Fibroblast of mammary gland (primary cell): ENCODE measurements at places on chromosomes 13 and 19.
A peak's percentile ranks its signal among the peaks of the same experiment; 100 is the strongest.

DNA sequence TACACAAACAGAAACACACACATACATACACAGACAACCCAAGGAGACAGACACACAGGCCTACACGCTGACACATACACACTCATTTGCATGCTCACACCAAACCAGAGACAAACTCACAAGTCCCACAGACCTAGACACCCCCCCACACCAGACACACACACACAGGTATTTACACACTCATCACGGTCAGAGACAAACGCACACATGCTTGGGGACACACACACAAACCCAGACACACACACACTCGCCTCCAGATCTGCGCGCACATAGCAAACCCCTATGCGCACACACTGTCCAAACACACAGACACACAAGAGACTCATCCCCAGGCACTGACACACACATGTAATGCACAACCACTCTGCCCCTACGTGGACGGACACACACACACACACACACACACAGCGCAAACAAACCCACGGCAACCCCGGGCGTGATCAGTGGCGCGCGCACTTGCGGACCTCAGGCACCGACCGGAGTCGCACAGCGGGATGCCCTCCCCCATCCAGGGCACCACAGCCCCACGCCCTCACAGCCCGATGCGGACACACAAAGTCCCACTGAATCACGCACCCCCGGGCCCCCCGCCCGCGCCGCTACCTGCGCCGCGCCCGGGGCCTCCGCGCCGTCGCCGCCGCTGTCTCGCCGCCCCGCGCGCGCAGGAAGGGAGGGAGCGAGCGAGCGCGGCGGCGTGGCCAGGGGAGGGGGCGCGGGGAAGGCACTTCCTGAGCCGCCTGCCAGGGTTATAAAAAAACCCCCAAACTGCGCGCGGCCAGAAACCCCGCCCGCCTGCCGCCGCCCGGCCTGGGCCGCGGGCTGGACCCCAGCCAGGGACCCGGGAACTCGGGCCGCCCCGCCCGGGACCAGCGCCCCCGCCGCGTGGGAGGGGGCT is at the start of gene ADAMTS10:
Gene ADAMTS10, minus strand, starts transcription at position 675 of the 895 bp plus-strand sequence. CDS start 5,005 bp downstream, outside the sequence.
- peak; percentile 33 for DNase-seq

DNA sequence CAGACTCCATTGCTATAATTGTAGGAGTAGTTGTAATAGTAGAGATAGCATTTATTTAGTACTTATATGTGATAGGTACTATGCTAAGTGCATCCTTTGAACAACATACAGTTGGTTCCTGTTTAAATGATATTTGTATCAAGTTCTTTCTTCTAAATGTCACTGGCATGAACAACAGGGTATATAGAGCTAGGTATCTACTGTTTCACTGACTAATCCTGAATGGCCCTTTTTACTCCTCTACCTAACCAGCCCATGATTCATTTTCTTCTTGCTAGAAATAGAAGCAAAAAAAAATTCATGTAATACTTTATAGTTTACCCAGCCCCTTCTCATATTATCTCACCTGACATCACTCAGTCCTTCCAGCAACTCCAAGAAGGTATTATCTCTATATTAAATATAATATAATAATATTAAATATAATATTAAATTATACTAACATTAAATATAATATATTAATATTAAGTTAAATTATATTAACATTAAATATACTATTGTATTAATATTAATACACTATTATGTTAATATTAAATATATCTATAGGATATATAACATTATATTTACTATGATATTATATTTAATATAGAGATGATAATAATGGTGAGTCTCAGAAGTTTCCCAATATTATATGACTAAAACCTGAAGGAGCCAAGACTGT is 74.2 kb downstream of the FRY start:
- no peak for DNase-seq

GRCh38 chr19:8196271-8196927 is 12.8 kb upstream of the CERS4 start:
- no peak for DNase-seq

DNA sequence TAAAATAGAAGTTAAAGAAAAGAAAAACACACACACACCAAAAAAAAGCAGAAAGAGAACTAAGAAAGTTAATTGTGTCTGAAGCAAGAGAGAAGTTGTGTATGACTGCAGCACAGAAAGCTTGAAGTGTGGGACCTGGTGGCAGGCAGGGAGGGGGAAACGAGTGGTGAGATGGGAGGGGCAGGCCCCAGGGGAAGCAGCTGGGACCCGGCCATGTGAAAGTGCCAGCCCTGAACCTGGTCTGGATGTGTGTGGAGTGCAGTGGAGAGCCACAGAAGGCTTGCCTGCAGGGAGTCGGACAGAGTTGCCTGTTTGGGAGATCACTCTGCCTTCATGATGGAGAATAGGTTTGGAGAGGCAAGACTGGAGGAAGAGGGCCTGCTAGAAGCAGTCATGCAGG is 199.0 kb downstream of the GGACT start:
- no peak for DNase-seq

- no peak for DNase-seq
Measured at GRCh38 chr13:111327730-111328573, 7.5 kb downstream of the TEX29 start.

- no peak for DNase-seq
Measured at GRCh38 chr13:111909971-111910671, 156.8 kb upstream of the SOX1 start.

- peak; percentile 1 for DNase-seq
Measured at GRCh38 chr19:31085125-31085524, 264.1 kb downstream of the TSHZ3 start.

GRCh38 chr13:32067149-32067961 is 35.8 kb downstream of the FRY start:
- no peak for DNase-seq

GRCh38 chr13:70189981-70190380 is 81.7 kb upstream of the KLHL1 start:
- DNase-seq: no peak

GRCh38 chr13:101869553-101869952 is 417.1 kb downstream of the ITGBL1 start:
- peak; percentile 6 for DNase-seq

GRCh38 chr19:6713773-6714692 is 6.4 kb downstream of the C3 start:
- DNase-seq: no peak

DNA sequence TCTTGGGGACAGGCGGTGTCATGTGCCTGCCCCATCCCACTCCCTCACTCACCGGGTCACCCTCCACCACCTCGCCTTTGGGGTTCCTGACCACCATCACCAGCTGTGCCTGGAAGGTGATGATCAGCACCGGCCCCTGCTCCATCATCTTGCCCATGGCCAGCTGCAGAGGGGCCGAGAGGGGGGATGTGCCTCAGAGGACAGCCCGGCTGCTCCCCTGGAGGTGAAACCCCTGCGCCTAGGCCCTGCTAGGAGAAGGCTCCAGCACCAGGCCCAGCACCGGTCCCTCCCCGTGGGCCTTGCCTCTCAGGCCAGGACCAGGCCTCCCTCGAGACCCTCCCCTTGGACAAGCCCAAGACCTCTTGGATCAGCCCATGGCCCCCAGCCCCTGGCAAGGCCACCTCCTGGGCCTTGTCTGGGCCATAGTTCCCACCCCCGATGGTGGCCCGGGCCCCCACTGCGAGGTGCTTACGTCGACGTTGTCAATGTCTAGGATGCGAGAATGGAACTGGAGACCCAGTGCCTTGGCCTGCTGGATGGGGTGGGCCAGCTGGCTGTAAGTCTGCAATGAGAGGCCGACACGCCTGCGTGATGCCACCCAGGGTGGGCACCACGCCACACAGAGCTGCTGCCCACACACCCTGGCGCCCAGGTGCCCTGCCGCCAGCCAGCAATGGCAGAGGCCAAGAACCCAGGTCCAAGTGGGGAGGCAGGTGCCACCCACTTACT is 1.8 kb upstream of the CTXN1 start:
- no peak for DNase-seq

GRCh38 chr19:17234911-17235299 is 8.9 kb downstream of the OCEL1 start:
- peak; percentile 48 for DNase-seq

GRCh38 chr13:83190020-83190419 is 692.3 kb downstream of the SLITRK1 start:
- no peak for DNase-seq

GRCh38 chr13:24675806-24676570 is 4.2 kb upstream of the ATP12A start:
- no peak for DNase-seq

GRCh38 chr13:66405908-66406802 is 824.0 kb downstream of the PCDH9 start:
- DNase-seq: peak; percentile 70

DNA sequence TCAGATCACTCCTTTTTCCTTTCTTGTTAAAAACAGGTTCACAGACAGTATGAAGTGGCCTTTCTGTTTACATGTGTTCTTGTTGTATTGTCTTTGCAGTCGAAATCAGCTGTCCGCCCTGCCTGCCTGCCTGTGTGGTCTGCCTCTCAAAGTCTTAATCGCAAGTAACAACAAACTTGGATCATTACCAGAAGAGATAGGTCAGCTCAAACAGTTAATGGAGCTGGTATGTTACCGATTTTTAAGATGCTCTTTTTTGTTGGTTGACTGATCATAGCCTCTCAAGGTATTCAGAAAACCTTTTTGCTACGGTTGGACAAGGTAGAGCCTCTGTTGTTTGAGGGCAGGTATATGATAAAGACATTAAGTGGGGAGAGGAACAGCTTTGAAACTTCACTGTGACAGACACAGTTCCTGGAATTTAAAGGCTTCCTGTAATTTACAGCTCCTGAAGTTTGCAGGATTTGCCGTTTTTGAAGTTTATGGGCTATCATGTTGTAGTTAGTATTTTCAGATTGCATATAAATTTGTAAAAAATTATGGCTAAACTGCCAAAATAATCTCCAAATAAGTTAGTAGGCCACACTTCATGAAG is 116.1 kb downstream of the LRCH1 start:
- DNase-seq: no peak

- peak; percentile 94 for DNase-seq
Measured at GRCh38 chr13:30159446-30159839, 147.9 kb downstream of the KATNAL1 start.

DNA sequence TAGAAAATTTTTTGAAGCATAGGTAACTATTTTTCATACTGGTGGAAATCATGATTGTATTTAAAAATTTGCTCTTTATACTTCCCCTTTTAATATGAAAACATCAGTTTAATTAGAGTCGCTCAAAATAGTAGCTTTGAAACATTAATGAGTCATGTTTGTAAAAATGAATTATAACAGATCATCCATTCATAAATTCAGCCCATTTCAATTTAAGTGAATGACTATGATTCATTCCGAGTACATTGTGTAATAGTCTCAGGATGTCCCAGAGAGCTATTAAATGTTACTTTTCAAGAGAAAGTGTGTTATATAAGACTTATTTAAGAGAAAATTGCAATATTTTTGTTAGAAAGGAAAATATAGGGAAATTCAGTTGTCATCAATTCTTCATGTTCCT is 111.0 kb downstream of the FNDC3A start:
- peak; percentile 83 for DNase-seq

- DNase-seq: no peak
Measured at GRCh38 chr19:55482156-55482961, 2.6 kb upstream of the NAT14 start.

DNA sequence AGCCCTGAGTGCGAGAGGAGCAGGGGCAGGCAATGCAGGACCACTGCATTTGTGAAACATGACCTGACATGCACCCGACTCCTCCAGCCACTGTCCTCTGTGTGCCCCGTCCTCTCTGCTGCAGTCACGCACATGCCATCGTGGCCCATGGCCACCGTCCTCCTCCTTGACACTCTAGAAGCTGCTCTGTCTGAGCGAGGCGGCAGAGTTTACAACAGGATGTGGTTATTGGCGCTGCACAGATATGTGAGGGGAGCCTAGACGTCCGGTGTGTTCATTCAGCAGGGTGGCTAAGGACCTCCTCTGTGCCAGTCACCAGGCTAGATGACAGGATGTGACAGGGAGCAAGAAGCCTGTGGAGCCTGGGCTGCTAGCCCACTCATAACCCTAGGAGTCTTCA is 277.8 kb downstream of the FOXO1 start:
- DNase-seq: no peak

- no peak for DNase-seq
Measured at GRCh38 chr19:15885919-15886318, 12.0 kb downstream of the CYP4F2 start.

- DNase-seq: peak; percentile 76
Measured at GRCh38 chr13:42405665-42406390, 133.9 kb downstream of the AKAP11 start.

GRCh38 chr19:33293255-33294057 is 8.9 kb downstream of the CEBPA start:
- DNase-seq: peak; percentile 85

GRCh38 chr13:19860884-19861655 is 2.4 kb downstream of the ZMYM5 start:
- DNase-seq: peak; percentile 66

- DNase-seq: no peak
Measured at GRCh38 chr13:39016087-39016486, 21.8 kb downstream of the PROSER1 start.

GRCh38 chr13:60629158-60629557 is 232.1 kb downstream of the TDRD3 start:
- DNase-seq: no peak

- peak; percentile 12 for DNase-seq
Measured at GRCh38 chr13:71867131-71867814, at the start of gene DACH1. TSS of gene DACH1 (minus strand) at chr13:71867204.

DNA sequence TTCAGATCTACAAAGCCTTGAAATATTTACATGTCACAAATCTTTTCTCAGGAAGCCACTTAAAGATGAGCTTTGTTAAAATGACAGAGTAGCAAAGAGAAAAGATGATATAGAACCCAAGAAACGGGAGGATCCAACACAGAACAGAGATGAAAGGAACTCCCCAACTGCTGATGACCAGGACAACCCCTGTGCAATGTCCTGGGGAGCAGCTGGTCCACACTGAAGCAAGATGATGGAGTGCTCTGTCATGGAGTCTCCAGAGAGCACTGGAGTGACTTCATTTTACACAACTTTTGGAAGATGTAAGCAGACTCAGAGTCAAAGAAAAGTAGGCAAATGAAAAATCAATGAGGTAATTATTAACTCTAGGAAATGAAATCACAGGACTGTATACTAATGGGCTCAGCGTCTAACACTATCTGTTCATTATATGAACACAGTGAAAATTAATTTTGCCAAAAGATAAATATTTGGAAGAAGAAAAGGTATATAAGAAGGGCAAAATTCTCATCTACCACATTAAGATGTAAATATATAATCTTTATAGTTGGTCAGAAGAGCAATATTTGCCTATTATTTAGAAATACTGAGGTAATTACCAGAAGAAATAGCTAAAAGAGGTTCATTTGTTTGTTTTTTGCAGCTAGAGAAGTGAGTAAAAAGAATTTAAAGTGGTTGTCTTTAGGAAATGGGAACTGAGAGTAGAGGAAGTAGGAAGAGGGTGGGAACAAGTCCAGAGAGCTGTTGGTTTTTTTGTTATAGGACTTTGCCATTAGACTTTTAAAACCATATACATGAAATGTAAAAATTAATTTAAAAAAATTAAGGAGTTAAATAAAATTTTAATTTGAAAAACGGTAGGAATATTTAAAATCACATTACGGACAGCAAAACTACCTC is 30.5 kb downstream of the MTRF1 start:
- DNase-seq: peak; percentile 2
